K562 (cell line): ENCODE measurements at places on chromosomes 7 and 10. TPM values are rescaled to one million over a fixed set of nuclear protein-coding genes. Genes with fewer than 3 reads are reported as not detected.

GRCh38 chr10:4511509-4511908, 314.5 kb upstream of the AKR1E2 start:
- no peaks in the 10 kb centered on the region for H3K36me3 ChIP-seq
- no peak overlapping the region for H3K4me3 ChIP-seq
- no peaks in the 10 kb centered on the region for H3K4me1 ChIP-seq
- H3K27me3 ChIP-seq, result no peaks in the 10 kb centered on the region; the same call in 2 of the 3 replicates

DGKI gene
- total RNA-seq, result not detected in 2 replicates

- no peak overlapping the region for H3K27ac ChIP-seq
- H3K27me3 ChIP-seq, result peaks cover 14% of the 10 kb centered on the region
- no peaks in the 10 kb centered on the region for H3K4me1 ChIP-seq
- DNase-seq, result no peak
- no peak overlapping the region for H3K4me3 ChIP-seq
Observed at GRCh38 chr10:128985036-128985435, 482.0 kb upstream of the MGMT start.

DNA sequence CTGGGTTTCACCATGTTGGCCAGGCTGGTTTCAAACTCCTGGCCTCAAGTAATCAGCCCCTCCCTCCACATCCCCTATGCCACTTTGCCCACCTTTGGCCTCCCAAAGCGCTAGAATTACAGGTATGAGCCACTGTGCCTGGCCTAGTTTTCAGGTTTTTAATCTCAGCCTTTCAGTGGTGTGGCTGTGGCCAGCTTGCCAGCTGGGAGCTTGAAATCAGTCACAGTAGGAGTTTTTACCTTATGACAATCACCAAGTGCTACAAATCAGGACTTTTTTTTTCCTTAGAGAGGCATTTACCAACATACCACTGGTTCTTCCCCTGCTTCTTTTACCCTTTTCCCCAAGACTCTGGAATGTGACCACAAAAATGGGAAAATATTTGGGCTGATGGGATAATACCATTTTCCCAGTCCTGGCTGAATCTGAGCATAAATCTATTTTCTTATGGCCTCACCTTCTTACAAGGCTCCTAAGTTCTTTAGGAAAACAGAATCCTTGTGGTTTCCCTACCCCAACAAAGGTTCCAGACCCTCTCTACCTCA, 6.2 kb downstream of the STEAP4 start:
- H3K36me3 ChIP-seq, result no peaks in the 10 kb centered on the region
- no peak overlapping the region for H3K27ac ChIP-seq
- no peak for DNase-seq
- no peak overlapping the region for H3K4me3 ChIP-seq
- no peaks in the 10 kb centered on the region for H3K27me3 ChIP-seq

CPN1 gene
- 0.09 TPM in 1 of 2 replicates, not detected in the other for total RNA-seq

PPIA gene
- 2,583 and 2,768 TPM in 2 replicates for total RNA-seq

- H3K36me3 ChIP-seq, result no peaks in the 10 kb centered on the region
- H3K27me3 ChIP-seq, result no peaks in the 10 kb centered on the region
- H3K4me3 ChIP-seq, result no peak overlapping the region
- no peak for DNase-seq
- no peaks in the 10 kb centered on the region for H3K4me1 ChIP-seq
- no peak overlapping the region for H3K27ac ChIP-seq
Observed at GRCh38 chr7:92851732-92852131, 15.4 kb upstream of the CDK6 start.

TMEM139 gene
- total RNA-seq, result 0.81 and 1.5 TPM in 2 replicates

GRCh38 chr10:53619671-53620070, 847.1 kb upstream of the MBL2 start:
- no peak for DNase-seq
- H3K4me1 ChIP-seq, result no peaks in the 10 kb centered on the region
- H3K4me3 ChIP-seq, result no peak overlapping the region
- H3K27ac ChIP-seq, result no peak overlapping the region
- no peaks in the 10 kb centered on the region for H3K36me3 ChIP-seq
- no peaks in the 10 kb centered on the region for H3K27me3 ChIP-seq

LEP gene
- total RNA-seq, result not detected in 2 replicates

DNA sequence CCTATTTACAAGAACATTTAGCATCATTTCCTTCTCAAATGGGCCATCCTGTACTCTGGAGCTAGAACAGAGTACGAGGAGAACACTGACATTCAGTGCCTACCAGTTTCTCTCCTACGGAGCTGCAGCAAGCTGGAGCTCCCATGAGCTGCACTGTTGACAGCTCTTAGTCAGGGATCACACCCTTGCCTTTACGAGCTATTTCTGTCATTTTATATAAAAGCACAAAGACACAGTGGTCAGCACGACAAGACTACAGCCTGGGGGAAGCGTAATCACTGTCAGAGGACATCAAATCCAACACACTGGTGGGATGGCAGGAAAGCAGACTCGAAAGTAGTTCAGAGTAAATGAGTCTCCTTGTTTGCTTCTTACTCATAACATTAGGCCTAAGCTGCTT, 2.7 kb downstream of the CDCA7L start:
- peaks cover 24% of the 10 kb centered on the region for H3K27me3 ChIP-seq
- DNase-seq, result no peak
- no peak overlapping the region for H3K27ac ChIP-seq
- no peaks in the 10 kb centered on the region for H3K36me3 ChIP-seq
- peaks cover 16% of the 10 kb centered on the region for H3K4me1 ChIP-seq

DNA sequence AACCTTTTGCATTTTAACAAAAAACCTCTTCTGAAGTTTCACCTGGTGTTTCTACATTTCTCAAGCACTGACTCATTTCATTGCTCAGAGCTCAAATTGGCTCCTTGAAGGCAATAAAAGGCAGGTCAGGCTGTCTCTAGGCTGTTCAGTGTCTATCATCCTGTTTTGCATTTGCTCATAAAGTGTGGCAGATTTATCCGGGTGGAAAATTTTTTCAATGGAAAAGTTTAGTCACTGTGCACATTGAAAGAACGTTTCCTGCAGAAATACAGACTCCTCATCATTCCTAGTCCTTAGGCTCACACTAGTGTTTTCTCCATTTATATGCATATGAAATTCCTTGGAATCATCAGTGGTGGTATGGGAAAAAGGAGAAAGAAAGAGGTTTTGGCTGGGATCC, 114.2 kb upstream of the DGKB start:
- no peaks in the 10 kb centered on the region for H3K27me3 ChIP-seq
- no peak for DNase-seq
- H3K36me3 ChIP-seq, result no peaks in the 10 kb centered on the region

DNA sequence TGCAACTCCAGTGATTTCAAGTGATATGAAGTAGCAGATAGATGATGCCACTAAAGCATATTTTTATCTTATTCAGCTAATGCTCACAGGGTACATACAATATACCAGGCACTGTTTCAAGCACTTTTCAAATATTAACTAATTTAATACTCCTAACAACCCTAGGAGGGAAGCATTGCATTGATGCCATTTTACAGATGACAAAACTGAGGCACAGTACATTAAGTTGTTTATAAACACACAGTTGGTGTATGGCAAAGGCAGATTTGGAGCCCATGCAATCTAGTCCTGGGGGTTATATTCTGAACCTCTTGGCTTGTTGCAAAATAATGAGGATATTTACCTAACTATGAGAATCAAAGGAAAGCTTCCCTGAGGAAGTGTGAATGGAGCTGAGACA, 371.0 kb downstream of the SFMBT2 start:
- peaks cover 17% of the 10 kb centered on the region for H3K4me1 ChIP-seq
- H3K4me3 ChIP-seq, result no peak overlapping the region
- H3K36me3 ChIP-seq, result no peaks in the 10 kb centered on the region
- H3K27me3 ChIP-seq, result no peaks in the 10 kb centered on the region
- H3K27ac ChIP-seq, result no peak overlapping the region

PIK3CG gene
- total RNA-seq, result 33.7 and 35.4 TPM in 2 replicates

GRCh38 chr7:32227746-32228145, 157.5 kb upstream of the PDE1C start:
- no peak for DNase-seq
- H3K36me3 ChIP-seq, result no peaks in the 10 kb centered on the region
- no peak overlapping the region for H3K27ac ChIP-seq
- H3K27me3 ChIP-seq, result no peaks in the 10 kb centered on the region; the same call in 1 of the 2 replicates

DNA sequence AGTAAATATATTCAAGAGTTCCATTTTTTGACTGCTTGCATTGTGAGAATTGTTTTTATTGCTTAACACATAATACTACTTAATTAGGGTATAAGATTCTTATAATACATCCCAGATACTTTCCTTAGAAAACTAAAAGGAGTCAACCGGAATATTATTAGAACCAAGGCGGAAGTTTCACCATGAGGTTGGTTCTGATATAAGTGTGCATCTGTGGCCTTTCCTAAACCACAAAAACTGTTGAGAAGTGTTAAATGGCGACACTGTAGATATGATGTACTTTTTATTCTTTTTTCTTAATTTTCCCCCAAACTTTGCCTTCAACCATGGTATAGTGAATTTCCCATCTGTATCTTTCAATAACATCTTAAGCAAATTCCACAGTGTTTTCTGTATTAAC, 32.3 kb upstream of the INHBA start:
- H3K4me1 ChIP-seq, result no peaks in the 10 kb centered on the region
- no peak for DNase-seq
- no peaks in the 10 kb centered on the region for H3K27me3 ChIP-seq
- H3K4me3 ChIP-seq, result no peak overlapping the region

ZNF800 gene
- total RNA-seq, result 48.5 and 50.2 TPM in 2 replicates

DNA sequence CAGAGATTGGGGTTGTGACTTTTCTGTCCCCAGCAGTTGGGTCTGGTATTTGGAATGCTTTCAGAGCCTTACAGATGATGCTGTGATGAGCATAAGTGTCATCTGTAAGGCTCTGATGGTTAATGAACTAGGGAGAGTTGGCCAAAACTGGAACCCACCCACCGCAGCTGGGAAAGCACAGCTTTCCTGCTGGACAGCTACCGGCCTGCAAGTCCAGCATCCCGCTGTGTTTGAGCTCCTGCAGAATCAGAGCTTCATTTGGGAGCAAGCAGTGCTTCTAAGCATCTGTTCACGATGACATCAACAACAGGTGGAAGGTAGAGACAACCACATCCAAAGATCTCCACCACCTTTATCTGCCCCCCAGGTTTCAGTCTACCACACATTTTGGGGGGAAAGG, 11.7 kb downstream of the UCN3 start:
- no peaks in the 10 kb centered on the region; the same call in 1 of the 2 replicates for H3K4me1 ChIP-seq
- no peak for DNase-seq
- no peak overlapping the region for H3K4me3 ChIP-seq
- no peaks in the 10 kb centered on the region for H3K27me3 ChIP-seq

DNA sequence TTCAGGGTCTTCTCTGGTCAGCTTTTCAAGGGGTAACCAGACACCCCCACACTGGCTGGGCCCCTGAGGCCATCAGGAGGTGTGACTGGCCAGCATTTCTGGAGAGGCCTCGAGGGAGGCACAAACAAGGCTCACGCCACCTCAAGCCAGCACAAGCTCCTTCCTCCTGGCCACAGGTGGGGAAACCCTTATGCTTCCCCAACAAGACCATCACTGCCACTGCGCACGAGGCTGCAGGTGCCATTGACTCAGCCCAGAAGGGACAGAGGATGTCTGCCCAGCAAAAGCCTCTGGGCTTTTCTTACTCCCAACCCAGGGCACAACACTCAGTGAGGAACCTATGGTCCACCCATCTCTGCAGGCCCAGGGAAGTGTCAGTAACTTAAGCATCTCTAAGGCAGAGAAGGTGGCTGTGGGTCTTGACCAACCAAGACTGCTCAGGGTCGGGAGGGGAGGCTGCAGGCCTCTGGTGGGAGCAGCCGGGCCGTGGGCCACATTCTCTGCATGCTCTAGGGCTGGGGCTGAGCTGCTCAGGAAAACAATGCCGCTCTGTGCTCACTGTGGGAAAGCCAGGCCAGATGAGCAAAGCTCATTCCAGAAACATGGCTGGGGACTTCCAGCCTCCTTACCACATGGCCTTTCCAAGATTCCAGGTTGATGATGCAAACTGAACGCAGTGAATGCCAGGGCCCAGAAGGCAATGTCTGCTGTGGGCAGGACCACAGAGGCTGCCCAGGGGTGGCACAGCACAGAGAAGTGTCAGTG, 24.2 kb upstream of the RASSF4 start:
- no peaks in the 10 kb centered on the region for H3K36me3 ChIP-seq
- no peak for DNase-seq
- H3K4me3 ChIP-seq, result no peak overlapping the region
- peaks cover 9% of the 10 kb centered on the region; the same call in 2 of the 3 replicates for H3K27me3 ChIP-seq
